ENCODE measurements at places on chromosomes 1 and 21.

DNA sequence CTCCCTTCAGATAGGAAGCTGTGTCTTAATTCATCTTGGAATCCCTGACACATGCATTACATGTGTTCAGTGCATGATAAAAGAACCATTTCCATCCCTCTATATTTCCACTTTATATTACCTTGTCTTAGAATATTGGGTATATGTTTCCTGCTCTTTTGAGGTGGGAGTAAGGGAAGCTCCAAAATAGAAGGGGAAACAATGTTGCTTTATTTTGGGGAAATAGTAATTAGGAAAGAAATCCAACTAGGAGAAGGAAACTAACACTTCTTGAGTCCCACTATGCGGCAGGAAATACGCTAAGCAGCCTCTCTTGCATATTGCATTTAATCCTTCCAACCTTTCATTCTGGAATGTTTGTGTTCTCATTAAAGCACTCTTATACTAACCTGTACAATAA is 89.4 kb upstream of the VAV3 start:
- no peak for DNase-seq

DNA sequence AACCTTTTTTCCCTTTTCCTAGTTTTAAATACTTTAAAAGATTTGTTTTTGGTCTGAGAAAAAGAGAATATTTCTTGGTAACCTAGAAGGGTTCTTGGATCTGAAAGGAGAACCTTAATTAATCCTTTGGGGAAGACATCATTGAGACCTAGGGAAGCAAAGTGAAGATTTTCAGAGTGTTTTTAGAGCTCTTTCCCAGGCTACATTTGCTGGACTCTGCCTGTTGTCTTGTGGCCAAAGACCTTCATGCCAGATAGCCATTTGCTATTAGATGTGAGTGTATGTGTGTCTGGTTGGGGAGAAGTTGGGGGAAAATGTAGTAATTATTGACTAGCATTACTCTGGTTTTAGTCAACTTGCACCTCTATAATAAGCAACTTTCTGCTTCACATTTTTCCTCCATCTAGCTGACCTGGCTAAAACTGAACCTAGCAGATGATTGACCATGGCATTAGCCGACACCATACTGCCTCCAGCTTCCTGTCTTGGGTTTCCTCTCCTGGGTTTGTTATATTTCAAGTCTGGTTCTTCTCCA is 239.1 kb downstream of the USP25 start:
- no peak for DNase-seq

- DNase-seq, result no peak
Measured at GRCh38 chr1:93408203-93408602, 39.7 kb upstream of the FNBP1L start.

- no peak for DNase-seq
Measured at GRCh38 chr1:162279136-162279498, 97.5 kb downstream of the SPATA46 start.

GRCh38 chr1:33867684-33868083 is 3.8 kb downstream of the HMGB4 start:
- no peak for DNase-seq

DNA sequence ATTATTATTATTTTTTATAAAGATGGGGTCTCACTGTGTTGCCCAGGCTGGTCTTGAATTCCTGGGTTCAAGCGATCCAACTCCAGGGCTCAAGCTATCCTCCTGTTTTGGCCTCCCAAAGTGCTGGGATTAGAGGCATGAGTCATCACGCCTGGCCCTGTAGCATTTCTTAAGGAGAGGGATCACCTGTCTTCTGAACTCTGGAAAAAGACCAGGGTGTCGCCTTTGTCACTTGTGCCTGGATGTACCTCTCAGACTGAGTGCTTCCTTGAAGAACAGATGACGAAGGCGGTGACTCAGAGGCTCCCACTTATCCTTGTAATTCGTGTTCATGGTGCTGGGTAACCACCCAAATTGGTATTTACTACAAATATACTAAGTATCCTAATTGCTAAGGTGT is 2.4 kb upstream of the CGN start:
- no peak for DNase-seq

All from anterior cingulate cortex (tissue), 58 donors.